ENCODE measurements at places on chromosomes 3 and 15.
A peak's percentile ranks its signal among the peaks of the same experiment; 100 is the strongest.

- no peaks in the 10 kb centered on the region for H3K27me3 ChIP-seq
- no peaks in the 10 kb centered on the region for H3K4me1 ChIP-seq
- no peaks in the 10 kb centered on the region for H3K36me3 ChIP-seq
These were observed 6.0 kb downstream of the MINDY2 start for GRCh38 chr15:58777107-58777506.

DNA sequence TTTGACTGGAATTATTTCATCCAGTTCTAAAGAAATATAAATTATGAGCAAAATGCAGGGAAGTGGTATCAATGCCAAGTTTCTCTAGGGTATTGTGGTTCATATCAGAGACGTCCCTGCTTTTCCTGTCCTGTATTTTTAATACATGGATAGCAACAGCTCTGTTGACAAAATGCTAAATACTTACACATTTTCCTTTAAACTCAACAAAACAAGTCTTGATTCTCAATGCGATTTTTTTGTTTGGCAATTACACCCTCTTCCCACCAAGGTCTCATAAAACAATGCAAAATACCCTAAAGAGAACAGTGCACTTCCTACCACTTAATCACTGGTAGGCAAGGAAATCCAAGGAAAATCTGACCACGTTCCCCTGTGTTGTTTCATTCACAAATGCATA is 120.0 kb downstream of the DUT start:
- no peaks in the 10 kb centered on the region for H3K36me3 ChIP-seq
- DNase-seq: no peak
- no peak overlapping the region for H3K27ac ChIP-seq
- H3K4me1 ChIP-seq: no peaks in the 10 kb centered on the region

DNA sequence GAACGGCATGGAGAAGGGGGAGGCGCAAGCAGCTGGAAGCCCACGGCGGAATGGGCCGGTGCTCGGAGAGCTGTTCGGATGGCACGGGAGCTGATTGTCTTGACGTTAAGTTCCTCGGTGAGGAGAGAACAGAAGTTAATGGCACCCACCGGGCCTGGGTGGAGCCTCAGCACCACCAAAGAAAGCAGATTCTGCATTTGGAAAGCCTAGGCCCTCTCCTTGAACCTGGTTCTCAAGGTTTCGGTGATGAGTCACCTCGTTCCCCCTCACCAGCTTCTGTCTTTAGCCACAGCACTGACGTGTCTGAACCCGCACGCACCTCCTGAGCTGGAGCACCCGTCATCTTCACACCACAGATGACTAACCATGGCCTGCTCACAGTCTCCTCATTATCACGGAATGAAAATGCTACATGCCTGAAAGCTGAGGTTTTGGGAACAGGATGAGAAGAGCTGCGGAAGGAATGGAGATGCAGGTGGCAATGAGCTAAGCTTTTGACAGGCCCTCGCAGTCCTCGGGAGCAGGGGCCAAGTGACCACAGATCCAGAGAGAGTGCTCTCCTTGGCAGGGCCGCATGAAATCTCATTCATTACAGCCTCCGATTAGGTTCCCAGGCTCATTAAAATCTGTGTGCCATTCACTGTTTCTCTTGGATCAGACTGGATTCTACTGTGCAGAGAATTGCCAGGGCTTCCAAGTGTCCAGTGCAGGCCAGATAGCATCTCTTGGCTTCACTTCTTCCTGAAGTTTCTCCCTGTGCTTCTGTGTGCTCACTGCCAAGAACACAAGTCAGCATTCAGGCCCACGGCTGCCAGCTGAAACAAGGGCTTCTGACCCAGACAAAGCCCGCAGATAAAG is 96.3 kb upstream of the DLG1 start:
- H3K36me3 ChIP-seq: no peaks in the 10 kb centered on the region
- H3K27me3 ChIP-seq: no peaks in the 10 kb centered on the region
- H3K27ac ChIP-seq: no peak overlapping the region
- no peak overlapping the region for H3K4me3 ChIP-seq

- no peak overlapping the region for H3K4me3 ChIP-seq
- DNase-seq: no peak
- H3K4me1 ChIP-seq: peaks cover 5% of the 10 kb centered on the region
- H3K27ac ChIP-seq: no peak overlapping the region
- no peaks in the 10 kb centered on the region for H3K36me3 ChIP-seq
These were observed 23.0 kb upstream of the FURIN start for GRCh38 chr15:90845201-90845949.

DNA sequence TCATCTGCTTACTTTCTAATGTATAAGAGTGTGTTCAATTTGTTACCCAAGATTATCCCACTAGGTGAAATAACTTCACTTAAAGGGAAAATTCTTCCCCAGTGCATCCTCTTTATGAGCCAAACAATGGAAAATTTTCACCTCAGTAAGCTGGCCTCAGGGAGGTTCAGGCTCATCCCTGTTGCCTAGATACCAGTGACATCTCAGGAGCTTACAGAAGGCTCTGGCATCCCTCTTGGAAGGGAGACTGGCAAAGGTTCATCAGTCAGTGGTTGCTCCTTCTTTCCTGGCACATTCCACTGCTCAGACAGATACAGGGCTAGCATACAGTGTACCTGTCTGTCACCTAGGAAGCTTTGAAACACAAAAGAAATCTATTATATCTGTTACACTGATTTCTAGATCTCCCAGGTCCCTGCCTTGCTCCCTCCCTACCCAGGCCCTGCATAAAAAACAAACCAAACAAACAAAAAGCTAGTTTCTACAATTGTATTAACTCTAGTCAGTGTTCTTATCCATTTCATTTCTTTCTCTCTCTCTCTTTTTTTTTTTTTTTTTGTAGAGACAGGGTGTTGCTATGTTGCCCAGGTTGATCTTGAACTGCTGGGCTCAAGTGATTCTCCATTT is 1.7 kb downstream of the IP6K2 start:
- H3K4me1 ChIP-seq: no peaks in the 10 kb centered on the region
- H3K36me3 ChIP-seq: peaks cover 62% of the 10 kb centered on the region
- DNase-seq: no peak

DNA sequence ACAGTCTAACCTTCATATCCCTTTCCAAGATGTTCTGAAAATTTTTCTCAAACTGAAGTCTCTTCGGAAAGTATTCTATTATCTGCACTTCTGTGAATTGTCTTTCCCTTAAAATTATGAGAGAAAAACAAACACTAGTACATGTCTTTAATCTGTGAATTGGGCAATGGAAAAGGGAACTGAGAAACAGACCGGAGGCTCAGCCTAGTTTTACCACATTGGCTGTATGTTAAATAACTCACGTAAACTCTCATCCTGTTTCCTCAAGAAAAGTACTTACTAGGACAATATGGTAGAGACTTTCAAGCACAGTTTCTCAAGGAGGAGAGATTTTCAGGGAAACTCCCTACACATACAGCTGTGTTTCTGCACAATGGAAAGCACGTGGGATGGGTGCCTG is 982.2 kb upstream of the SEMA6D start:
- H3K4me1 ChIP-seq: peaks cover 4% of the 10 kb centered on the region
- no peaks in the 10 kb centered on the region for H3K36me3 ChIP-seq
- no peak overlapping the region for H3K4me3 ChIP-seq
- no peak for DNase-seq
- H3K27ac ChIP-seq: no peak overlapping the region

DNA sequence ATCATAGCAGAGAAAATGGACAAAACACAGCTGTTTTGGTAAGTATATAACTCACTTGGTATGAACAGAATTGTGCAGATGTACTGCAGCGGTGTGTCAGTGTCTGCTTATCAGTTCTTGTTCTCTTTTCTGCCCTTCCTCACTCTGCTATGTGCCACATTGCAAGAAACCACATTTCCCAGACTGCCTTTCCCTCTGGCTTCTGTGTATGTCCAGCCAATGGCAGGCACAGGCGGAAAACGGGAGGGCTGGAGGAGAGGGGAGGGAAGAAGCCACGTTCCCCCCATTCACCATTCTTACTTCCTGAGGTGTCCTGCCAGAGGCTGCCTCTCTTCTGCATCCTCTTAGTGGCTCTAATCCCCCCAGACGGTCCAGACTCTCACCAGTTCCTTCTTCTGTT is 15.4 kb downstream of the HHLA2 start:
- no peak overlapping the region for H3K27ac ChIP-seq
- H3K4me3 ChIP-seq: no peak overlapping the region
- DNase-seq: peak; percentile 36
- no peaks in the 10 kb centered on the region for H3K4me1 ChIP-seq
- no peaks in the 10 kb centered on the region for H3K27me3 ChIP-seq
- no peaks in the 10 kb centered on the region for H3K36me3 ChIP-seq

DNA sequence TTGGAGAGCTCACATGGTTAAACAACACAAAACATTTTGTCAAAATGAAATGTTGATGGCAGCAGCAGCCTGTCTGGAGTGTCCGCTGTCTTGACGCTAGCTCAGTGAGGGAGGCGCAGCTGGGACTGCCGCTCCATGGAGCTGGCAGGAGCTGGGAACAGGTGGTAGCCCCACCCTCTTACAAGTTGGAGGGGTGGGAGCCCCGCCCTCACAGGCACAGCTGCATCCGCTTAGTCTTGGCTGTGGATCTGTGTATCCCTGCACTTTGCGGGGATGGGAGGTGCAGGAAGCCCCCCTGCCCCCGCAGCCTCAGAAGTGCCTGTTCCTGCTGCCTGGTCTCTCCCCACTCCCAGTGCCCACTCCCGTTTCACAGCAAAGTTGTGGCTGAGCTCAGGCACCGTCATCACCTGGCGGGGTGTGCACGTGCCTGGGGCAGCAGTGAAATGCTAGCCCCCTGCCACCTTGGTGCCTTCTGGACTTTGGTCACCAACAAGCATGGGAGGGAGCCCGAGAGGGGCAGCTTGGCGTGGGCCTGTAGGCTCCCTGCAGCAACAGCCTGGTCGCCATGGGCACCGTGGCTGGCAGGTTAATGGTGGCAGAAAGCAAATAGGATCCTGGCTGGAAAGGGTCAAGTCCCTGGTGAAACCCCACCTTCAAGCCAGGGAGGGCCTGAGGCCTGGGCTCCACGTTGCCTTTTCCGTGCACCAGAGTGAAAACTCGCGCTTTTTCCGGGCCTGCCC is 53.8 kb upstream of the CADM2 start:
- no peaks in the 10 kb centered on the region for H3K27me3 ChIP-seq
- H3K36me3 ChIP-seq: peaks cover 4% of the 10 kb centered on the region
- DNase-seq: peak; percentile 67
- no peaks in the 10 kb centered on the region for H3K4me1 ChIP-seq

DNA sequence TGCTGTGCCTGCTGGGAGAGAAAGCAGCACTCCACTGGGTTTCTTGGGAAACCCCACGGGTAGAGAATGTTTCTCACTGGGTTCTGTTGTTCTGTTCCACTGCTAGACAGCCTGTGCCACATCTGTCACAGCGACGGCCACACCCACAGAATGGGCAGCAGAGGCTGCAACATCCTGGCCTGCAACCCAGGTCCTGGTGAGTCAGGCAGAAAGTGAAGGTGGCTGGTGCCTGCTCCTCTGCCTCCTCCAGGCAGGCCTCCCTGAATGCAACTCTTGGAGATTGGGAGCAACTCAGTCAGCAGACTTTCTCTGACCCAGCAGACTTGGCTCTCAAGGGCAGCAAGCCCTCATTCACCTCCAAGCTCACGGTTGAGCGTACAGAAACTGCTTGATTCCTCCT is 13.0 kb downstream of the C3orf18 start:
- no peak overlapping the region for H3K4me3 ChIP-seq
- H3K27ac ChIP-seq: no peak overlapping the region
- no peak for DNase-seq
- no peaks in the 10 kb centered on the region for H3K27me3 ChIP-seq

GRCh38 chr3:152641198-152641597 is 193.7 kb upstream of the P2RY1 start:
- H3K4me3 ChIP-seq: no peak overlapping the region
- H3K4me1 ChIP-seq: no peaks in the 10 kb centered on the region
- H3K27me3 ChIP-seq: no peaks in the 10 kb centered on the region
- no peak overlapping the region for H3K27ac ChIP-seq

DNA sequence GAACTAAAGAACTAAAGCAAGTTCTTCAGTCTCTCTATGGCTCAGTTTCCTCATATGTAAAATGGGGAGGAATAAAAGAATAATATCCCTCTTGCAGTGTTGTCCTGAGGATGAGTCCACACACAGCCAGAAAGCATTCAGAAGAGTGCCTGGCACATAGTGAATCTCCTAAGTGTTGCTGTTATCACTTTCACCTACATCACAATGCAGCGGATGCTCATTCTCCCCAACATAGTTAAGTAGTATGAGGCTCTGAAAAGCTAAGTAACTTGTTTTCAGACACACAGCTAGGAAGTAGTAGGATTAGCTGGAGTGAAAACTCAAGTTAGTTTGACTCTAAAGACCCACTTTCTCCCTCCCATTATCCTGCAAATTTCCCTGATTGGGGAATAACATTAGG is 9.1 kb upstream of the USP3 start:
- no peaks in the 10 kb centered on the region for H3K36me3 ChIP-seq
- H3K27ac ChIP-seq: no peak overlapping the region
- no peaks in the 10 kb centered on the region for H3K4me1 ChIP-seq
- peaks cover 6% of the 10 kb centered on the region for H3K27me3 ChIP-seq
- DNase-seq: no peak

- H3K4me1 ChIP-seq: peaks cover 4% of the 10 kb centered on the region
- H3K36me3 ChIP-seq: no peaks in the 10 kb centered on the region
These were observed 670 bp upstream of the ACAP2 start for GRCh38 chr3:195443391-195443989.

GRCh38 chr3:54372232-54372631 is 249.9 kb downstream of the CACNA2D3 start:
- H3K36me3 ChIP-seq: no peaks in the 10 kb centered on the region
- no peak overlapping the region for H3K27ac ChIP-seq
- no peaks in the 10 kb centered on the region for H3K4me1 ChIP-seq

DNA sequence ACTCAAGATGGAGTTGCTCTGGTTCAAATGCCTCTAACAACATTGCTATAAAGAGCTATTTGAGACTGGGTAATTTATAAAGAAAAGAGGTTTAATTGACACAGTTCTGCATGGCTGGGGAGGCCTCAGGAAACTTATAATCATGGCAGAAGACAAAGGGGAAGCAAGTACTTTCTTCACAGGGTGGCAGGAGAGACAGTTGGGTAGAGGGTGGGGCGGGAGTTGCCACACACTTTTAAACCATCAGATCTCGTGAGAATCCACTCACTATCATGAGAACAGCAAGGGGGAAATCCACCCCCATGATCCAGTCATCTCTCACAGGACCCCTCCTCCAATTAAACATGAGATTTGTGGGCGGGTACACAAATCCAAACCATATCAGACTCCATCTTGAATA is 30.7 kb downstream of the MAP2K5 start:
- H3K4me1 ChIP-seq: no peaks in the 10 kb centered on the region
- no peak for DNase-seq
- H3K27ac ChIP-seq: no peak overlapping the region
- H3K4me3 ChIP-seq: no peak overlapping the region
- H3K27me3 ChIP-seq: no peaks in the 10 kb centered on the region
- H3K36me3 ChIP-seq: no peaks in the 10 kb centered on the region

GRCh38 chr3:24318677-24319287 is 175.9 kb downstream of the THRB start:
- no peak for DNase-seq
- no peak overlapping the region for H3K27ac ChIP-seq
- H3K4me3 ChIP-seq: no peak overlapping the region
- no peaks in the 10 kb centered on the region for H3K4me1 ChIP-seq

GRCh38 chr3:29515451-29515850 is 234.6 kb downstream of the RBMS3 start:
- H3K4me1 ChIP-seq: peaks cover 9% of the 10 kb centered on the region
- peak; percentile 31 for DNase-seq
- H3K4me3 ChIP-seq: no peak overlapping the region
- H3K36me3 ChIP-seq: no peaks in the 10 kb centered on the region
- no peaks in the 10 kb centered on the region for H3K27me3 ChIP-seq
- peak overlapping the region; percentile 36 for H3K27ac ChIP-seq

- H3K4me3 ChIP-seq: peak overlapping the region; percentile 95
- peak; percentile 71 for DNase-seq
- peaks cover 8% of the 10 kb centered on the region for H3K4me1 ChIP-seq
- H3K27me3 ChIP-seq: peaks cover 34% of the 10 kb centered on the region
- no peak overlapping the region for H3K27ac ChIP-seq
These were observed 788 bp downstream of the FOXB1 start for GRCh38 chr15:60004846-60005351.
